ENCODE measurements at places on chromosomes 1 and 21.

GRCh38 chr1:224053456-224053855, 60.5 kb upstream of the FBXO28 start:
- DNase-seq: no peak

- no peak for DNase-seq
Measured at GRCh38 chr1:160167056-160167455, 15.7 kb downstream of the ATP1A4 start.

- no peak for DNase-seq
Measured at GRCh38 chr21:30478004-30478403, 2.2 kb downstream of the KRTAP19-1 start.

GRCh38 chr1:50976111-50976889, 6.3 kb downstream of the CDKN2C start:
- peak; percentile 40 for DNase-seq

- no peak for DNase-seq
Measured at GRCh38 chr1:119011706-119012105, 23.6 kb upstream of the TBX15 start.

- no peak for DNase-seq
Measured at GRCh38 chr1:234743791-234744611, 134.0 kb upstream of the IRF2BP2 start.

GRCh38 chr1:4109628-4109940, 209.5 kb upstream of the C1orf174 start:
- no peak for DNase-seq

DNA sequence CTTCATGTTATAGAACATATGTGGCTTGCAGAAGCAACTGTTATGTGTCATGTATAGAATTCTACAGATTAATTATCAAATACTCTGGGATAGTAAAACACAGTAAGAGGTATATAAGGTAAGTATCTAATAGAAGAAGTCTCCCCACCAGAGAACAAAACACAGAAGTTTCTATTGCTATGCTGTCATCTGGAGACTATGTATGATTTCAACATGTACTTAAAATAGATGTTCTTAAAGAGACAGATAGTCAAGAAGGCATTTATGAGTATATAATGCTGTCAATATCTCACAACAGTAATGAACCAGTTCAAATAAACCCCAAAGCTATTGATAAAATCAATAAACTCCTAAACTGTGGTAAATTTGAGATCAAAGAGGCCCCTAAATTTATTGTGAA, 8.1 kb upstream of the ADCY10 start:
- no peak for DNase-seq

- no peak for DNase-seq
Measured at GRCh38 chr1:198681252-198681651, 42.4 kb downstream of the PTPRC start.

Measured in WERI-Rb-1 (cell line).